ENCODE measurements at places on chromosomes 3 and 15.

- peak; percentile 57 for DNase-seq
These were observed 19.0 kb downstream of the ACAA1 start for GRCh38 chr3:38117748-38118420.

- no peak for DNase-seq
These were observed 124.9 kb upstream of the GAP43 start for GRCh38 chr3:115498421-115498820.

DNA sequence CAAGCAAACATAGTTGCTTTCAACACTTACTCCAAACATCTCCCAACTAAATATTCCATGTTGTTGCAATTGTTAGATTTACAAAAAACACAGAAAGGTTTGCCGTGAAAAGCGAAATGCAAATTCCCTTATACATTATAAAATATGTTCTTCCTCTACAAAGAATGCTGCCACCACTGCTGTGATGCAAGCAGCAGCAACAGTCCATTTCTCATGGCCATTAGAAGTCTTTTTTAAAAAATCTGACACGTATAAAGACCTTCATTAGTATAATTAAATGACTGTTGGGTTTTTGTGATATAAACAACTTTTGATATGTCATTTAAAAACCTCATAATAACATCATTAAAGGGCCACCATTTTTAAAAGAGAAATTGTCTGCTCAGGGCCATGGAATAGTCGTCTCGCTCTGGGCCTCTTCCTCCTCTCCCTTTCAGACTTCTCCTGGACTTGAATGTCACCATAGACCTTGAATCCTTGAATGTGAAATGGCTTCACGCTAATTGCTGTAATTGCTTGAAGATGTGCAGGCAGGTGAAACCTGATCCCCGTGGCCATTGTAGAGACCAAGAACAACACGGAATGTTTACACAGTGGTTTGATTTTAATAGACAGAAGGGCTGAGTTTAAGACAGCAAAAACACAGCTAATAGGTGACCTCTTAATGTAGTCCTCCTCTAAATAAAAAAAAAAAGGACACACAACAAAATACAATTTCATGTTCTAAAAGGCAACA is 450.4 kb downstream of the FOXP1 start:
- peak; percentile 14 for DNase-seq

GRCh38 chr3:196596355-196596754 is 27.9 kb downstream of the FBXO45 start:
- no peak for DNase-seq

GRCh38 chr3:28645149-28645548 is 296.5 kb upstream of the AZI2 start:
- DNase-seq, result no peak

DNA sequence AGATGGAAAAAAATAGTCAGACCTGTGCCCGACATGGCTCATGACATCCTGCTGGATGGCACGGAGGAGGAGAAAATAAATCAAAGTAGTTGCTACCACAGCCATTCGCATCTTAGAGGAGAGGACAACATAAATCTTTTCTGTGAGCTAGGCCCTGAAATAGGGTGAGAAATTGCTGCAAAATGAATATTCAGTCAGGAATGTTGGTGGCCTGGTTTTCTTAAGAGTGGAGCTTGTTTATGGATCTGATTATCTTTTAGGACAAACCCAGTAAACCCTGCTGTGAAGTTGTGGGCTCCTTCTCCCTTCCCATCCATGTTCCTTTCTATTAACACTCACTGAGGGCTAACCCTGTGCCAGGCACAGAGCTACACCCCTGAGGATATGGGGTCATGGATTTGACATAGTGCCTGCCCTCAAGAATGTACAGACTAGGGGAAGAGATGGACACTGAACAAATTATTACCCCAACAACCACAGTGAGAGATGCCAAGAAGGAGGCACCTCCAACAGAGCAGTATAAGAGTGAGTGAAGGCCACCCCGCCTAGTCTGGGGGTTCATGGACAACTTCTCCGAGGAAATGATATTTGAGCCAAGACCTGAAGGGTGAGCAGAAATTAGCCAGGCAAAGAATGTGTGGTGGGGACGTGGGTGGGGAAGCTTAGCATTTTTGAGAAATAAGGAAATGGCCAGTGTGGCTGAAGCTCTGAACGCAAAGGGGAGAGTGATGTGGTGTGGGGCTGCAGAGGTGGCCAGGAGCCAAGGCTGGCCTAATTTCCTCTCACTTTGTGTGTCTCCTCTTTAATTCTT is 68.9 kb upstream of the ARL8B start:
- DNase-seq, result peak; percentile 36

GRCh38 chr15:101528917-101529299 is 39.4 kb upstream of the PCSK6 start:
- no peak for DNase-seq

DNA sequence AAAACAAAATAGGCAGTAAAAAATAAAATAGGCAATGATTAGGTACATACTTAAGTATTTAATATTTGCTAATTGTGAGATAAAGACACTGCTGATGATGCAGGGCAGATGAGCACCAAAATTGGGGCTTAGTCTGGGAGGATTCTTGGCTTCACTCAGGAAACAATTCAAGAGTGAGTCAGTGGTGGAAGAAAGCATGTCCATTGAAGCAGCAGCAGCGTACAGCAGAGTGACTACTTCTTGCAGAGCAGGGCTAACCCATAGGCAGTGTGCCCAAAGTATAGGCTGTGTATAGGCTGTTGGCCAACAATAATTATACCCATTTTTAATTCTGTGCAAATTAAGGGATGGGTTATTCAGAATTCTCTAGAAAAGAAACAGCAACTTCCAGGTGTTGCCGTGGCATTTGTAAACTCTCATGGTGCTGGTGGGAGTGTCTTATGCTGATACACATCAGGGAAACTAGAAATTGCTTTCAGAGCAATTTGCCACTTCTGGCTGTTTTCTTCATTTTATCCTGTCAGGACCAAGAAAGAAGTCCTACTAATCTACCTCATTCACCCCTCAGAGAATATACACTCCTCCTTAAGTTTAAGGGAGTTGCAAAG is 317.3 kb upstream of the NAALADL2 start:
- DNase-seq, result no peak

- DNase-seq, result peak; percentile 85
These were observed 152.7 kb downstream of the SUCNR1 start for GRCh38 chr3:152026033-152026556.

GRCh38 chr3:152146461-152146860 is 122.3 kb upstream of the MBNL1 start:
- DNase-seq, result no peak

GRCh38 chr3:21447476-21448151 is 303.4 kb downstream of the ZNF385D start:
- DNase-seq, result peak; percentile 26

DNA sequence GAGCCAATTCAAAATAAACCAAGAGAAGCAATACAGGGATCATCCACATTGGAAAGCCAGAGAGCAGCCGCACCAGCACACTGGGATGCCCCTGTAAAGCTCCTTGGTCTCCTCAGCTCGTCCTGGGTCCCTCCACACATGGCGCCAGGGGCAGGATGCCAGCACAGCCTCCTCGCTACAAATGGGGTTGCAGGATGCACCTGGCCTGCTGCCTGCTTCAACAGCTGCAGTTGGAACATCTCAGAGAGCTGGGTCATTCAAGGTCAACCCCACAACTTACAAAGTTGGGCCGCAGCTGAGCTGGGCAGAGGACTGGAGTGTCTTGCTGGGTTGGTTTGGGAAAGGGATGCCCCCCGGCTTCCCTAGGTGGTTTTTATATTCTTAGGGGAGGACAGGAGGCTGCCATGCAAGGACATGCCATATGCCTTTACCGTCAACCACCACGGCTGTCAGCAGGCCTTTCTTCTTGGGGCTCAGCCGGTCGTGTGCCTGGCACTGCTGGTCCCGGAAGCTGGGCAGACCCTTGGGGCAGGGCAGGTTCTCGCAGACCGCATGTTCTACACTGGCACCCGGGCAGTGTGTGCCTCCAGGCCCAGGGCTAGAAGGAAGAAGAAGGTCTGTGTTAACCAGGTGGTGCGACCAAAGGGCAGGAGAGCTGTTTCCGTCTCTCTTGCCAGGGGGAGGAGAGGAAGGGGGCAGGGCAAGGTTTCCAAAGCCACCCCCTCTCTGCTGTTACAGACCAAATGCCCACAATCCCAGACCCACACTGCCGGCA is 225.2 kb downstream of the ADAMTS17 start:
- DNase-seq, result no peak

DNA sequence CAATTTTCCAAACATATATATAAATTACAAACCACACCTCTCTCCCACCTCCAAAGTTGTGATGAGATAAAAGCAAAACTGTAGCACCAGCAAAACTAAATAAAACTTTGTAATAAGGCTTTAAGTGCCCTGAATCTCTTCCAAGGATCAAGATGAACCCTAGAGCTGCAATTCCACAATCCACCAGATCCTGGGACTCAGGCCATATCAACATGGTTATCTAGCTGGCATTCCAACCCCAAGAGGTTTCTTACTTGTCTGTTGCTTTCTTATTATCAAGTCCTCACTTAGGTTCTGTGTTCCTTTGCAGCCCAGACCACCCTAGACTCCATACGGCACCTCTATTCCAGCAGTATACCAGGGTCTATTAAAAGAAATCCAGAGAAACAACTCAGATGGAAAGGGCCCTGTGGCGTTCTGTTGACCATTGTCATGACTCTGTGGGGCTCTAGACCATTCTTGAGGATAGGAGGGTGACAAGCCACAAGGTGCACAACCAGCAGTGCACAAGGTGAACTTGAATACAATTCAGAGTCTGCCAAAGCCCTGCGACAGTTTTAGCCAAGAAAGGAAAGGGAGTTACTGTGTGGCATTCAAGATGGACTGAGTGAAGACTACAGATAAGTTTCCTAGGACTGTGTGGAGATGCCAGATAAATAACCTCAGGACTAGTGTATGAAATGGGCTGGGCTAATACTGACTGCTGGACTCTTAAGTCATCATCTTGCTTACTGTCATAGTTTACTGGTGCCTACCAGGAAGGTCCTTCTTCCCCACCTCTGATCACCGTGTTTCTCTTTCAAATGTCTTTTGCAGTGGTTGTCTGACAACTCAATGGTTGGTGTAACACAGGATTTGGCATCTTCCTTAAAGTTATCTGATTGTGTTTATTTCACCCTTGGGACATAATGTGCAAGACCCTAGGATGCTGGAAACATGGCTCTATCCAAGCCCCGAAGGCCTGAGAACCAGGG is 27.2 kb downstream of the ACKR2 start:
- DNase-seq, result no peak

GRCh38 chr15:22780267-22780666 is 6.2 kb upstream of the NIPA1 start:
- DNase-seq, result no peak

DNA sequence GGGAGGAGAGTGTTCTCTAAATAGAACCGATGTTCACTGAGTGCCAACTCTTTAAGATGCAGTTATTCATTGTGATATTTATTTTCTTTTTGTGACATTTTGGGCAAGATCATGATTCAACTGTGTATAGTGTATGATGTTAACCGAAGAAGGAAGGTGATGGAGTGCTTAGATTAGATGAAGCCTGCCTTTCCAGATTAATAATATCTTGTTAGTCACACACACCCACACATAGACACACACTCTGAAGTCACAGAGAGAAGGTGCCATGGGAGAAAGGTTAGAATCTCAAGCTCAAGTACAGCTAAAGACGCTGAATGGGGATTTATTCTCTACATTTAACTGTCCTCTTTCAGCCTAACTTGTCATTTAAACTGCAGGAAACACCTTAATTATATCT is 77.0 kb downstream of the SLC9A9 start:
- no peak for DNase-seq

GRCh38 chr15:70770863-70771262 is 7.5 kb upstream of the UACA start:
- DNase-seq, result no peak

DNA sequence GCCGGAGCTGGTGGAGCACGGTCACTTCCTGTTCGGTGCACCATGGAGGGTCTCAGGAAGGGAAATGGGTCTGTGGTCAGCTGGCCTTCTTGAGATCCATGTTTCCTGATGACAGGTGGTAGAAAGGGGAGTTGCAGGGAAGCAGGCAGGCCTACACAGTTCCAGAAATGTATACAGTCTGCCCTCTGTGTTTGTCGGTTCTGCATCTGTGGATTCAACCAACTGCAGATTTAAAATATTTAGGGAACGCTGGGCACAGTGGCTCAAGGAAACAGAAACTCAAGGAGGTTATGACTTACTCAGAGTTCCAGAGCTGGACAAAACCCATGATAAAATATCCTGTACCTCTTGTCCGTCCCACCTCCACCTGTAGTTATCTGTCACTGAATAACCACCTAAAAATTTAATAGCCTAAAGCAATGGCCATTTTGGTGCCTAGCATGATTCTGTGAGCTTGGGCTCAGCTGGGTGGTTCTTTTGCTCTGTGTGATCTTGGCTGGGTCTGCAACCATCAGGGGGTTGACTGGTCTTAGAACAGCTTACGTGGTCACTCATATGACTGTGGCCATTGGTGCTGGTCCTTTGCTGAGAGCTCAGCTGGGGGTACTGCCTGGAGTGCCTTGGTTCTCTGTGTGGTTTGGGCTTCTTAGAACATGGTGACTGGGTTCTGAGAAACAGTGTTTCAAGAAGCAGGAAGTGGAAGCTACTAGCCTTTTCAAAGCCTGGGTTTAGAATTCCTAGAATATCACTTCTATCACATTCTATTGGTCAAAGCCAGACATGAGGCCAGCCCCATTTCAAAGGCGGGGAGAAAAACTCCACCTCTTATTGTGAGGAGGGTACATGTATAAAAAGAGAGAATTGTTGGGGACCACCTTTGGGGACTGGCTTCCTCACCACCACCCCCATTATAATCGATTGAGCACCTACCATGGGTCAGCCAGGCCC is 239.7 kb upstream of the BHLHE40 start:
- no peak for DNase-seq

DNA sequence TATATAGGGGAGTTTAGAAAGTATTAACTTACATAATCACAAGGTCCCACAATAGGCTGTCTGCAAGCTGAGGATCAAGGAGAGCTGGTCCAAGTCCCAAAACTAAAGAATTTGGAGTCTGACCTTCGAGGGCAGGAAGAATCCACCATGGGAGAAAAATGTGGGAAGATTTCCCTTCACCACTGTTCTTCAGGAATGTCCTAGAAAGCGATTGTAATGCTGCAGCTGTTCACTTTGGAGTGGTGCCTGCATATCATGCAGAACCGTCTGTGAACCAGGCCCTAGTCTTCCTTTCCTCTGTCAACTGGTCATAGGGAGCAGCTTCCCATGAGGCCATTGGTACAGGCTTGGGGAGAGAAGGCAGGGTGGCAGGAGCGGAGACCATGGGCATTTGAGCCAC is 497.9 kb upstream of the ARPP21 start:
- no peak for DNase-seq

DNA sequence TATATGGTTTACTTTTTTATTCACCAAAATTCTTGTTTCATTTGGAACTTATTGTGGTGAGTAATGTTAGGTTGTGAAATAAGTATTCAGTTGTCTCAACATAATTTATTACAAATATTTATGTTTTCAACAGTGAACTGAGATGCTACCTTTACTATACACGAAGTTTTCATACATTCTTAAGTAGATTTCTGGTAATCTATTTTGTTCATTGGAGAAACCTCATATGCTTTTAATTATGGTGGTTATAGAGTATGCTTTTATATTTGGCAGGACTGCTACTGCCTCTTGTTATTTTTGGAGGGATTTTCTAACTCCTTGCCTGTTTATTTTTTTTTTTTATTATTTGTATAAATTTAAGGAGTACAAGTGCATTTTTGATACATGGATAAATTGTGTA is 253.1 kb downstream of the NLGN1 start:
- peak; percentile 71 for DNase-seq

- DNase-seq, result no peak
These were observed 224.3 kb downstream of the CDIN1 start for GRCh38 chr15:36803773-36804172.

All from fibroblast of gingiva (primary cell).